Activated CD8-positive, alpha-beta memory T cell treated with anti-CD3 and anti-CD28 coated beads for 1 hour (primary cell): ENCODE measurements at places on chromosomes 5 and 9.

DNA sequence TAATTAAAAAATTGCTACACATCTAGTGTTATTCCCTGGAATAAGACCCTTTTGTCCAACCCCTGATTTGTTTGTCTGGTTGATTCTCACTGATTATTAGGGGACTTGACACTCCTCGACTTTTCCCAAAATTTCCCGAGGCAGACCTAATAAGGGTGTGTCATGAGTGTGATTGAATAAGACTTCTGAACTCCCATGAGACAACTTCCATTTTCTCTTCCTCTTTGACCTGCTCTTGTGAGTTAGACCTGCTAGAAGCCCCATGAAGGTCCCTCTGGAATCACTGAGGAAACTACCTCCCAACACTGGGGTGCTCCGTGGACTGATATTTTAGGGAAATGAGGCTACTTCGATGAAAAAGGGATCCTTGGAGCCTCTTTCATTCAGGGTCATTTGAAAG is 83.4 kb downstream of the MUSK start:
- no peak for DNase-seq

GRCh38 chr9:131072107-131072870 is 24.0 kb upstream of the AIF1L start:
- DNase-seq, result no peak

GRCh38 chr5:179137643-179138567 is 77.7 kb downstream of the ZNF354C start:
- no peak for DNase-seq

- DNase-seq, result no peak
Observed at GRCh38 chr5:126477294-126478117, 54.3 kb downstream of the GRAMD2B start.

DNA sequence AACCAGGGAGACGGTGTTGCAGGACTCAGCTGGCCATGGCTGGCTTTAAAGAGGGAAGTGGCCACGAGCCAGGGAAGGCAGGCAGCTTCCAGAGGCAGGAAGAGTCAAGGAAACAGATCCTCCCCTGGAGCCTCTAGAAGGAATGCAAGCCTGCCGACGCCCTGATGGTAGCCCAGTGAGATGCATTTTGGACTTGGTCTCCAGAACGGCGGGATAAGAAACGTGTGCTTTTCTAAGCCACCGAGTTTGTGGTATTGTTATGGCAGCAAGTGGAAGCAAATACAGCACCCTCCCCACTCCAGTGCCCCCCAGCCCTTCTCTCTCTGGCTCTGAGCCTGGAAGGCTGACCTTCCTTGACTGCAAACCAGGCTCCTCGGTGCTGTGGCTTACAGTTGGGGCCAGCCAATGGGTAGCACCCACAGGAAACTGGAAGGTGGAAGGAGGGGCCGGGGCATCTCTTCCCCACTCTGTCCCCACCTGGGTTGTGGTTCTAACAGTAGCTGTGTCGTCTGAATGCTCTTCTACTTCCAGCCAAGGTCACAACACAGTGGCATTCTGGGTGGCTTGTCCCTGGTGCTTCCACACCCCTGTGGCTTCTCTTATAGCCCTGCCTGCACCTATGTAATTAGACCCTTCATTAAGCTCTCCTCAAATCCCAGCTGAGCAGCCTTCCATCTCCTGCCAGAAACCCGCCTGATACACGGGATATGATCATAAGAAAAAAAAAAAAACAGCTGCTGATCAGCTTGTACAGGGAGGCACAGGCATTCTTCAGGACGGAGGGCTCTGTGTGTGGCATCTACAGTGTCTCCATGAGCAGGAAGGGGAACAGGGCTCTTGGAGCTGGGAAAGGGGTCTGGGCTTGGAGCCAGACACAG is 29.9 kb upstream of the UNC5A start:
- no peak for DNase-seq

GRCh38 chr5:32277798-32278197 is 34.9 kb downstream of the MTMR12 start:
- no peak for DNase-seq

DNA sequence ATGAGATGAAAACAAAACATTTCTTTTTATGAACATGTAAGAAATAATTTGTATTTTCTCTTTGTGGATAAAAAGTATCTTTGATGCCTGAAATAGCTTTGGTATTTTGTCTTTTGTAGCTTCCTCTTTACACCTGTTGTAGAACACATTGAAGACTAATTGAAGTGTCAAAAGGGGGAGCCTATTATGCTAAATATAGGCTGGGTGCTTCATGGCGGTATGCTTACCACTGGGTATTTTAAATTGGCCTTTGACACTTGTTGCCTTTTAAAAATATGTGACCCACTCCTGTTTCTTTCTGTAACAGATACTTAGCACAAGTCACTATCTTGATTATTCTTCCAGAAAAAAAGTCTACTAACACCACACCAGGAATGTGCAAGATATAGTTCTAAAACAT is 226.4 kb downstream of the KIAA0825 start:
- no peak for DNase-seq

GRCh38 chr9:113617550-113617949 is 154.0 kb downstream of the RGS3 start:
- no peak for DNase-seq

DNA sequence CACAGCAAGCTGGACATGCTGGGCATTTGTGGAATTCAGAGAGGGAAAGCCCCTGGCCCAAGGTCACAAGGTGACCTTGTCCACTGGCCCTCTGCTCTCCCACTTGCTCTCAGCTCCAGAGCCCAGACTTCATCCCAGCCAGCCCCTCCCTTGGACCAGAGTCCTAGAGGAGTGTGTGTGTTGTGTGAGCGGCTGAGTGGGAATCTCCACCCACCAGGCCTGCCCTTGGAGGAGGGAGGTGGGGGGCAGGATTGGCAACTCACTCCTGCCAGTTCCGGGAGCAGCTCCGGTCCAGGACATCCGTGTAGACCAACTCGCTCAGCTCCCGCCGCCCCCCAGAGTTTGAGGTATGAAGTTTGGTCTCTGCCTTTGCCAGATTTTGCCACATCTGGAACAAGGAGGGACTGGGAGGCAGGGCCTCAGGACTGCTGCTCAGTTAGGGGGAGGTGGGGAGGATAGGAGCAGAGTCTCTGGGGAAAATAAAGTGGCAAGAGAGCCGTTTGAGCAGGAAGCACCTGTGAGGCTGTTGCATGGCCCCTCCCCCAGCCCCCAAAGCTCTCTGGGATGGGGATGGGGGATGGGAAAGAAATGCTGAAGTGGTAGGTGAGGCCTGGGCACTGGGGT is 1.4 kb downstream of the MZB1 start:
- no peak for DNase-seq

DNA sequence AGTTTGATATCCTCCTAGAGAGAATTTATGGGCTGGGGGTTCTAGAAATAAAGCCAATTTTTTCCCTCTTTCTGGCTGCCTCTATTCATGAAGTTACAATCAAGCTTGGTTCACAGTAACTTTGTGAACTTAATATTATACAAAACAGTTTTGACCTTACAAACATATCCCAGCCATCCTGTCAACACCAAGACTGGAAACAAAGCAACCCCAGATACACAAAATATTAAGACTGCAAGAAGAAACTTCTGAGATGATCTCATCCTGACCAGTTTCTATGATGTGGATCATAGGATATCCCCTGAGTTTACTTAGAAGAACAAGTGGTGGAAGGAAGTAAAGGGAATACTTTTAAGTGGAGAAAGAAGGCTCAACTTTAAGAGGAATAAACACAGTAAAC is 28.3 kb upstream of the CER1 start:
- no peak for DNase-seq

- DNase-seq, result no peak
Observed at GRCh38 chr5:159198063-159199036, 11.0 kb downstream of the RNF145 start.

GRCh38 chr5:168227973-168228615 is 63.4 kb upstream of the WWC1 start:
- DNase-seq, result no peak

GRCh38 chr5:58276431-58276830 is 183.5 kb downstream of the PLK2 start:
- DNase-seq, result no peak

GRCh38 chr5:168432903-168433302 is 53.4 kb upstream of the RARS1 start:
- no peak for DNase-seq

DNA sequence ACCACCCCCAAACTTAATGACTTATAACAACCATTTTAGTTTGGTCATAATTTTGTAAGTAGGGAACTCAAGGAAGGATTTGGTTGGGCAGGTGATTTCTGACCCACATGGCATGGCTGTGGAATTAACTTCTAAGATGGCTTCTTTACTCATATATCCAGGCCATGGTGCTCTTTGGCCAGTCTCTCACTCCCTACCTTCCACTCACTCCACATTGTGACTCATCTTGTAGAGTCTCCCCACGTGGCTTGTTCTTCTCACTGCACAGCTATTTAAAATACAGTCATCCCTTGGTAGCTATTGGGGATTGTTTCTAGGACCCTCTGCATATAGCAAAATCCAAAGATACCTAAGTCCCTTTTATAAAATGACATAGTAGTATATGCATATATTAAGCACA is 76.6 kb upstream of the MAST4 start:
- DNase-seq, result no peak

DNA sequence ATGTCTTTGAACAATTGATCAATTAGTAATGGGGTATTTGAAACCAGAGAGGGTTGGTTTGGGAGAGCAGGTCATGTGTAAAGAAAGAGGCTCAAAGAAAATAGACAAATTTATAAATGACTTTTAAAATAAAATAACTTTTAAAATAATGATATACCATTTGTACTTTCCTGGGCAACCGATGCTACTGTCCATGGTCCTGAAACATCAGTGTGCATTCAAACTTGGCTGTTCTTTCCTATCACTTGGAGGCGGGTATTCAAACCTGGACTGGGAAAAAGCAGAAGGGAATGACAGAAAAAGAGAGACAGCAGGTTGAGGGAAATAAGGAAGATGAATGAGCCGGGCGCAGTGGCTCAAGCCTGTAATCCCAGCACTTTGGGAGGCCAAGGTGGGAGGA is 1446.4 kb upstream of the WWC1 start:
- DNase-seq, result no peak

- DNase-seq, result no peak
Observed at GRCh38 chr5:58244819-58245475, 214.9 kb downstream of the PLK2 start.

DNA sequence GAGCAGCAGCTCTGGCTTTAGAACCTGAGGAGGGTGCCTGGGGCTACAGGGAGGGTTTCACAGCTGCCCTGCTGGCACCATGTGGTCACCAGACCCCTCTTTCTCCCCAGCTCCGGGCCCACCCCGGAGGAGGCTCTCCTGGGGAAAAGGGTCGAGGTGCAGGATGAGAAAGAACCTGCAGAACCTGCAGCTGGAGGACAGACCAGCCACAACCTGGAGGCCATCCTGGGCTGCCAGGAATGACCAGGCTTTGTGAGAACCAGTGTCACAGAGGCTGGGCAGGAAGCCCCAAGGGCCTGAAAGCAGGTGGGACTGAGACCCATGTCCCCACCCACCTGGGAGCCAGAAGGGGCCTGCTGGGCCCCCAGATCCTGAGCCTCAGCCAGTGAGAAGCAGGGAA is 23.0 kb downstream of the SEMA4D start:
- no peak for DNase-seq

GRCh38 chr5:122877518-122877917 is 32.1 kb downstream of the SNX24 start:
- no peak for DNase-seq

GRCh38 chr9:133768371-133768858 is 30.3 kb upstream of the SARDH start:
- no peak for DNase-seq

- DNase-seq, result no peak
Observed at GRCh38 chr5:156036640-156037039, 290.3 kb upstream of the SGCD start.

DNA sequence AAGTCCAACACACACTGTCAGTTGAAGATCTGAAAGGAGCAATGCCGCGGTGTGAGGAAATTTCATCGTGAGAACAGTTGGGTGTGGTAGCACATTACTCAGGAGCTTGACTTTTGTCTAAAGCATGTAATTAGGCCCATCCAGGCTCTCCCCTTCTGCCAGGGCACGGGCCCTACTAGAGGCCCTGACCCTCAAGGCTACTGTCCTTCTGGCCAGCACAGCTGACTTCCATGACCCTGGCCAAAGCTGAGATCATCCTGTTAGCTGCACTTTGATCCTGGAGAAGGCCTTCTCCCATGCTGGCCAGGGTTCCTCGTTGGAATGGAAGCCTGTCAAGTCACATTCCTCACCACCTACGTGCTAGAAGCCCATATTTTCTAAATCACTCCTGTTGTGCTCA is 77.8 kb upstream of the SLC1A3 start:
- no peak for DNase-seq

GRCh38 chr5:3584724-3585531 is 10.7 kb upstream of the IRX1 start:
- no peak for DNase-seq

- DNase-seq, result no peak
Observed at GRCh38 chr5:8944005-8944404, 601.9 kb downstream of the SEMA5A start.

DNA sequence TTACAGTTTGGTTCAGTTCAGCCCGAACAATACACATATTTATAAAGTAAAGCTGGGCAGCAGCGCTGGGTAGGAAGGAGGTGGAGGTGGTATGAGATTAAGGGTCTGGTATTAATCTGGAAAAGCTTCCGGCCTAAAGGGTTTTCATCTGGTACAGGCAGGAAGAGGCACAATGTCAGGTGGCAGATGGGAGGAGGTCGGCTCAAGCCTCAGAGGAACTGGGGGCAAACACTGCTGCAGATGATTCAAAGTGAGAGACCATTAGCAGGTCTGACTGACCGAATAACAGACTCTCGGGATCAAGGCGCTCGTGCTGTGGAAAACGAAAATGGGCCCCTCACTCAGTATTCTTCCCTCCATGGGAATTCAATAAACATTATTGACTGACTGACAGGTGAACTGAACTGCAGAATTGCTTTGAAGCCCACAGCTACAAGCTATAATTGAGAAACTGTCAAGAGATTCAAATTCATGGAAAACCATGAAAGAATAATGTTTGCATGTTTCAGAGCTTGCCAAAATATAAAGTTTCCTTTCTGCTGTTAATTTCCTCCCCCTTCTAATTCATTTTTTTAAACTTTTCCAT is 75.3 kb downstream of the TMEM167A start:
- no peak for DNase-seq

GRCh38 chr9:89797937-89798455 is 193.2 kb downstream of the GADD45G start:
- DNase-seq, result no peak

- no peak for DNase-seq
Observed at GRCh38 chr9:20649381-20649780, 27.1 kb upstream of the MLLT3 start.

DNA sequence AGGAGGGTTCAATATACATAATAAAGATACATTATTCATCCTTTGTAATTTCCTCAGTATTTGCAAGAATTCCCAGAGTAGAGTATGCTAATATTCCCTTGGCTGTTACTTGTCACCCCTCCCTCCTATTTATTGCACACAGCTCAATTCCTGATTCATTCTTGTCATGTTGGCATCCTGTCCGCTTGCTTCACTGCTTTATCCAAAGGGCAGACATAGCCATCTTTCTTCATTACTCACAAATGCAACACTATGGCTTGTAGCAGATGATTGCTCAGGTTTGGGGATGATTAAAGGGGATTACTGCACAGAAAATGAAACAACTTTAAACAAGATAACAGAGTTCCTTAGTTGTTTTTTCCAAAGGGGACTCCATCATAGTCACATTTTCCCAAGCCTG is 1.2 kb upstream of the IL33 start:
- no peak for DNase-seq
